ENCODE measurements at places on chromosomes 1 and 21. TPM values are rescaled to one million over a fixed set of nuclear protein-coding genes. Genes with fewer than 3 reads are reported as not detected.

DNA sequence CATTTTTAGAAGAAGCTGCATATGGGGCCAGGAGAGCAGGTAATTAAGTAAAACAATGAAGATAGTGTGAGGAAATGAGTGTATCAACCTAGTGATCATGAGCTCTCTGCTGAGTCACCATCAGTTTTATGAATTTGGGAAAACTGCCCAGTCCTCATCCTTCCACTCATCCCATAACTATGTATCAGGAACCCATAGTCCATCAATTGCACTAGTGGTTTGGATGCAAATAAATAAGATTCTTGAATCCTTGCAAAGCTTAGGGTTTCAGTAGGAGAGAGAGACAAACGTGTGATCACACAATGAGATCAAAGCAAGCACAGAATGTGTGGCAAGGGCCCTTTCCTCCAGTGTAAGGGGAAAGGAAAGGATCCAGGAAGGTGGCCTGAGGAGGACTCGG is 145.6 kb downstream of the ZZZ3 start:
- no peak for DNase-seq

Gene THEM5
- total RNA-seq = not detected

Gene HES4
- 25.5 TPM for total RNA-seq

GRCh38 chr1:98296681-98297080 is 364.8 kb upstream of the SNX7 start:
- no peak for DNase-seq

DNA sequence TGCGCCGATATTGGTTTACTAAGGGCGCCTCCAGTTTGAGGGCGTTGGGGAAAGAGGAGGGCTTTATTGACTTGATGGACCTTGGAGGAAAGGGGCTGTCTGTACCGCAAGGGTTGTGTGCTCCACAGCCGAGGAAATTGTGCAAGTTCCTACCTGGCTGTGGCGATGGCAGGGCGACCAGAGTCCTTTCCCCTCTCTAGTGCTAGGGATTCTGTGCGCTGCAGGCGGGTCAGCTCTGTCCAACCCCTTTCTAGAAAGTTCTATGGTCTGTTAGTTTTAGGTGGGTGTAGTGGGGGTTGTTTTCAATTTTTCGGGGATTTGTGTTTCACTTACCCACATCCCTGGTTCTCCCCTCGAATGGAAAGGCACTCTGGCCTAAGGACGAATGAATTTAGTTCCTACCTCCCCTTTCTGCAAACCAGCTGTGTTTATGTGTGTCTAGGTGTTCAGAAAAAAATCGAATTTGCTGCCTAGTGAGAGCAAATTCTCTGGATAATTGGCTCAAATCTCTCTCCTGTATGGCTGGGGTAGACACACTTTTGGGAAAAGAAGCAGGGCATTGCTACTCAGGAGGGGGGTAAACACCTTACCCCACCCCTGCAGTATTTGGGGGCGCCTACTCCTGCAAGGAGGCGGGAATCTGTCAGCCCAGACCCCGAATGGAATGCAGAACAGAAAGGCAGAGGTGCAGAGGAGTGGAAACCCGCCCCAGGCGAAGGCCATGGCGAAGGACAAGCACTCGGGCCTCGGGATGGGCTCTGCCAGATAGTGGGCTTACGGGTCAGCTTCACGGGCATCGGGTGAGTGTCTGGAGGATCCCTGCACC is 2.0 kb downstream of the DMBX1 start:
- no peak for DNase-seq

DNA sequence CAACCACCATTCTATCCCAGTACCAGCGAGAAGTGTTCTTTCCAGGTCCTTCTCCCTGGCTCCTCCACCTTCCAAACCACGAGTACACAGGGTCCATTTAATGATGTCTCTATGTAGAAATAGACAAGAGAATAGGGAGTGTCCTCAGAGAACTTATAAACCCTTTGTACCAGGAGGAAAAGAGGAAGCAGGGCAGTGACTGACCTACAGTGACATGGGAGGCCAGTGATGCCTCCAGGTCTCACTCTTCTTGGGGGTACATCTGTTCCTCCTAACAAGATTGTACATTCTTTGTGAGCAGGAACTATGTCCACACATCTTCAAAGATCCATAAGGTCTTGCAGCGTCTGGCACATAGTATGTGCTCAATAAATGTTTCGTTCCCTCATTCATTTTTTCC is 18.7 kb upstream of the FMOD start:
- no peak for DNase-seq

- peak; percentile 86 for DNase-seq
These were observed 13.1 kb upstream of the LHX4 start for GRCh38 chr1:180217006-180217405.

DNA sequence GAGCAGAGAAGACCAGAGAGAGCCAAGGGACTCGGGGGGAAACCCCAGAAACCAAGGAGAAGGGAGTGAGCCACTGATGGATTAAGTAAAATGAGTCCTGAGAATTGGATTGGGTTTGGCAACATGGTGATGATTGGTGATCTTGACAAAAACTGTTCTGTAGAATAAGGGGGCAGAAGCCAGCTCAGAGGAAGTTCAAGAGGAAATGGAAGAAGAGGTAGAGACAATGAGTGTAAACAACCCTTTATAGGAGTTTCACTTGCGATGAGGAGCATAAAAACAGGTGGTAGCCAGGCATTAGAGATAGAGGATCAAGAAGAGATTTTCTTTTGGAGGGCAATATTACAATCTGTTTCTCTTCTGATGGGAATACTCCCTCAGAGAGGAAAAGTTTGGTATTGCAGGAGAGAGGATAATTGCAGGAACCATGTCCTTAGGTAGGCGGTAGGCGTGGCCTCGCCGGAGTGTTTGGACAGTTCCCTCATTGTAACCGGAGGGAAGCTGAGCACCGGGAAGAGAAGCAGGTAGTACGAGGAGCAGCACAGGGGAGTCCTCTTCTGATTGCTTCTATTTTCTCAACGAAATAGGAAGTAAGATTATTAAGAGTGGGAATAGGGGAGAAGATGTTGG is 68.4 kb upstream of the TENT5C start:
- no peak for DNase-seq

- DNase-seq = peak; percentile 53
These were observed 107.6 kb upstream of the IPO9 start for GRCh38 chr1:201721082-201722049.

DNA sequence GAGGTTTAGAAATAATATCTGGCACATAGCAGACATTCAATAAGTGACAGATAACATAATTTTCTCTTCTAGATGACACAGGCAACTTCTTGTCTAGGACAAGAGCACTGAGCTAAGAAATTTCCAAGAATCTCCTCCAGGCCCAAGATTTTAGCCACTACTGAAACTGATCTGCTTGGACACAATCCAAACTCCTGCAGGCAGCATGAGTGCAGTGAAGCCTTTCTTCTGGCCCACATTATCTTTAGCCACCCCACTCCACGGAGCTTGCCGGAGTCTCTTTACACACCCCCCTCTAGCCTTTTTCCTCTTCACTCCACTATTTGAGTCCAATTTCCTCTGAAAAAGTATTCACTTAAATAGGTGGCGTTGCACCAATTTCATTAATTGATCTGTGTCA is 142.9 kb upstream of the DUSP10 start:
- no peak for DNase-seq

Gene VAV3
- 11.4 TPM for total RNA-seq

GRCh38 chr1:207822602-207823451 is 71.0 kb downstream of the CD46 start:
- no peak for DNase-seq

DNA sequence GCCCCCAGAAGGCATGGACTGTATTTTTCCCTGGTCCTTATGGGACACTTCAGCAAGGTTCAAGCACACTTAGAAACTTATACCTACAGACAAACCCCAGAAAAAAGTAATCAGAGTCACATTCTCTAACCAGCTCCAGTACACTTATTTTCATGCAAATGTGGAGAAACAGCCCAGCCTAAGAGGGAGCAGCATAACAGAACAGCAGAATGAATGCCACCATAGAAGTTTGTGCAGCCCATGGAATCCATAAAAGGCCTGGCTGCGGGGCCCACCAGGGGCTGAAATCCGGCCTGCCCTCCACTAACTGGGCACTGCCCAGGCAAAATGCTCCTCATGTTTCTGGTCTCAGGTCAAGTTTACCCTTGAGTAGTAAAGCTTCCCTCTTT is 60.4 kb upstream of the ATP1A1 start:
- DNase-seq = no peak

DNA sequence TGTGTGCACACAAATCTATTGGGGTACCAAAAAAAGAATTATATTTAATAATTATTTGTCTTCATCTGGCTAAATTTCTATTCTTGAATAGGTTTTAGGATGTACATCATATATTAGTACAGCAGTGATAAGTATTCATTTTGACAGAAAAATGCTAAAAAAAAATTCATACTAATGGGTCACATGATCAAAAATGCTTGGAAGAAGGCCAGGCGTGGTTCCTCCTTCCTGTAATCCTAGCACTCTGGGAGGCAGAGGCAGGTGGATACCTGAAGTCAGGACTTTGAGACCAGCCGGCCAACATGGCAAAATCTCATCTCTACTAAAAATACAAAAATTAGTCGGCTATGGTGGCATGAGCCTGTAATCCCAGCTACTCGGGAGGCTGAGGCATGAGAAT is 26.9 kb upstream of the PTGFRN start:
- no peak for DNase-seq

DNA sequence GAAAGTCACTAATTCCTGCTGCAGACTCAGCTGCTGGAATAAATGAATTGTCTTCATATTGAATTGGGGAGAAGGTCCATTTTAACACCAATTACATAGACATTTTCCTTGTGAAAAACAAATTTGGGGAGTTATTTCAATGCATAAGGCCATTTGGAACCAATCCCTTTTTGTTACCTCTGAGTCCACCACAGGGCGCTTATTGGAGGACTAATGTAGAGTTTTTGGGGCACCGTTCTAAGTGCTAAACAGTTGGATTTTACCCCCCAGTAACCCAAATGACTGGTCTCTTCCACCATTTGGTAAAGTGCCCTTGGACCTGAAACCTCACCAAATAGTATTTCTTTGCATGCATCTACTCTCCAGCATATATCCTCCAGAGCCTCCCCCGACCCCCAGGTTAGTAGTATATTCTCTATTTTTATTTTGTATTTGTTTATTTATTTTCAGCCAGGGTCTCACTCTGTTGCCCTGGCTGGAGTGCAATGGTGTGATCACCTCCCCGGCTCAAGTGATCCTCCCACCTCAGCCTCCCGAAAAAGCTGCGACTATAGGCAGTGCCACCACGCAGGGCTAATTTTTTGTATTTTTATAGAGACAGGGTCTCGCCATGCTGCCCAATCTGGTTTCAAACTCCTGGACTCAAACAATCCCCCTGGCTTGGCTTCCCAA is 1.6 kb downstream of the PRUNE1 start:
- DNase-seq = no peak

GRCh38 chr1:80993154-80993980 is 807.4 kb upstream of the ADGRL2 start:
- no peak for DNase-seq

Gene RAB3B
- total RNA-seq = not detected

Data from mesenteric fat pad (tissue), 1 donor.